ENCODE measurements at places on chromosomes 13 and 19.

DNA sequence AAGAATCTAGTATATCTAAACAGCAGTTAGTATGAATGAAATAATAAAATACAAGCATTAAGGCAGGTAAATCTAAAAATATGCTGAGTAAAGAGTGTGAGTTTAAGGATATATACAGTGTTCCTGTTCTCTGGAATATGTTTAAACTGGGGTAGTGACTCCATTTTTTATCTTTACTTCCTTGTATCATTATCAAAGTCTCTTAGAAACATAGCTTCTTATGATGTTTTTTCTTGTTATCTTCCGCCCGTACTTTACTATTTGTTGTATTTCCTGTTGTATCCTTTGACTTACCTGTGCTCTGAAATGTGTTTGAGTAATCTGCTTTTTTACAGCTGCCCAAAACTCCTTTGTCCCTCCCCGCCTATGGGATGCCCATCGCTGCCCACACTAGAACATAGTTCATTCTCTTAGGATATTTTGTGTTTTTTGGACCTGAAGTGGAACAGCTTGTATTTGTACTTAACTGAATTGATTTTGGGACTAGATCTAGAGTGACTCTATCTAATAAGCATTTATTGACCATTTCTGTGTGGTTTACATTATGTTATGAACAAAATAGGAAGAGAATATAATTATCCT is 80.8 kb downstream of the PDS5B start:
- DNase-seq = no peak

GRCh38 chr13:43309311-43309710 is 285.9 kb downstream of the DNAJC15 start:
- no peak for DNase-seq

DNA sequence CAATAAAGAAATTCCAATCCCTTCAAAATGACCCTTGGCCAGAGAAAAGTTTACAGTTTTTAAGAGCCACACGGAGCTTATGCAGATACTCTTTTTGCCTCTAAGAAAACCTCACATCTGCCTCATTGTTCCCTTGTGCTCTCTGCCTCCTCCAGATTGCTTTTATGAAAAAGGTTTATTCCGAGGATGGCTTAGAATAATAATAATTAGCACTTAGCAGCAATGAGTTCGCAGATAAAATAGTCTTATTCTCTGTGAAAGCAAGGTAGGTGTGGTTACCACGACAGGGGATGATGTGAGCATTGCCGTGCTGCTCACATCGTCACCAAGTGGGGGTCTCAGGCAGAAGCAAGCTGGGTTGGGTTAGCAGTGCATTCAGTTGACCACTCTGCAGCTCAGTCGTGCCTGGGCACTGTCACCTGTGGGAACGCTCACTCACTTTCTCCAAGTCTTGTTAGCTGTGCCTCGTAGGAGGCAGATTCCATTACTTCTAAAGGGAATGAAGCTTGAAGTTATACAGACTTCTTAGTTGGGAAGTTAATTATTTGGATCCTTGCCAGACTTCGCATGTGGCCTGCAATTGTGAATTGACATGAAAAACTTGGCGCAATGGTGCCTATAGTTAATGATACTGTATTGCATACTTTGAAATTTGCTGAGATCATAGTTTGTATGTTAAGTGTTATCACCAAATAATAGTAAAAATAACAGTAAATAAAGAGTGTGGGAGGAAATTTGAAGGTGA is 157.2 kb downstream of the MYO16 start:
- no peak for DNase-seq

- no peak for DNase-seq
Measured at GRCh38 chr13:99935772-99936171, 35.8 kb downstream of the ZIC5 start.

DNA sequence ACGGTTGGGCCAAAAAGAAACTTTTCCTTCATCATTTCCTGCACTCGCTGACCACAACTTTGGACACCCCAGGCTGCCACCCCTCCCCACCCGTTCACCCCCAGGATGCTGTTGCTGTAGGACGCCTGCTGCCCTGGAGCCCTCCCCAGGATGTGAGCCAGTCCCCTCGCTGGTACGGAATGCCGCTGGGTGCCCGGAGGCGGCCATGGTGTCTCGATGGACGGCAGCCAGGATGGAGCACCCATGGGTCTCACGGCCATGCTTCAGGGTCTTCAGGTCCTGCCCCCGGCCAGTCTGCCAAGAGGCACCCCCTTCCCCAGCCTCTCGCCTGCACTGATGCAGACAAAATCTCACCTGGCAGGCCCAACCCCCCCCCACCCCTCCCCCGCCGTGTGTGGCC is 15.4 kb upstream of the CSNK1G2 start:
- DNase-seq = no peak
